ENCODE measurements at places on chromosomes 12 and 14. TPM values are rescaled to one million over a fixed set of nuclear protein-coding genes. Genes with fewer than 3 reads are reported as not detected.

- DNase-seq = no peak
Observed at GRCh38 chr12:9961106-9961505, 10.1 kb upstream of the CLEC12A start.

- no peak for DNase-seq
Observed at GRCh38 chr12:2268471-2269286, 215.9 kb downstream of the CACNA1C start.

The CLECL1 gene
- 0.93 TPM for total RNA-seq

DNA sequence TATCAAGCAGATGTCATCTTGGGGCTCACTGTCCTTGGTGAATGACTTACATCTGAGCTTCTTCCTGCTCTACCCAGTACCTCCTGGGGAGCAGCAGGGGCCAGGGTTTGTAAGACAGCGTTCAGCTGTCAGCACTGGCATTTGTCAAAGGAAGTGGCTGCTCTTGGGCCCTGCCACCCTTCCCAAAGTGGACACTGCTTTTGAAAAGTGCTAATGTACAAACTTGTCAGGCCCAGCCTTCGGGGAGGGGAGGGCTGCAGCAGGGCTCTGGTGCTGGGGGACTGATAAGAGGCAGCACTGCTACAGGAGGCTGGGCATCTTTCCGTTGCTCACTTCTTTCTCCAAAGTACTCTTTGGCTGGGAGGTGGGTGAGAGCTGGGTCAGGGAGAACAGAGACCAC lies 59.8 kb upstream of the RBM19 start:
- peak; percentile 69 for DNase-seq

DNA sequence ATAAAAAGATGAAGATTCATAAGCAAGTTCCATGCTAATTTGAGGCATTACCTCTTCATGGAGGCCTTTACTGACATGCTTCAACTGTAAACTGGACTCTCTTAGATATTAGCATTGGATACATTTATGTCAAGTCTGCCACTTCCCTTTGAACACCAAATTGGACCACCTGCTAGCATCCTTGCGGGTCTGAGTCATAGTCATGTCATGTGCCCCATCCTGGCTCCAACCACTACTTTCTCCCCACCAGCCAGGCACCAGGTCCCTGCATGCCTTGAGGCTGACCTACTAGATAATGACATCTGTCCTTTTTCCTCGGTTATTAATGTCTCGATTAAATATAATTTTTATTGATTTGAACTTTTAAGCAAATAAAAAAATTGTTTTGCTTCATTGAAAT lies 32.9 kb upstream of the EEA1 start:
- DNase-seq = no peak

GRCh38 chr14:63474111-63474510 lies 69.1 kb downstream of the PPP2R5E start:
- no peak for DNase-seq

The TMTC2 gene
- total RNA-seq = 3.8 TPM

DNA sequence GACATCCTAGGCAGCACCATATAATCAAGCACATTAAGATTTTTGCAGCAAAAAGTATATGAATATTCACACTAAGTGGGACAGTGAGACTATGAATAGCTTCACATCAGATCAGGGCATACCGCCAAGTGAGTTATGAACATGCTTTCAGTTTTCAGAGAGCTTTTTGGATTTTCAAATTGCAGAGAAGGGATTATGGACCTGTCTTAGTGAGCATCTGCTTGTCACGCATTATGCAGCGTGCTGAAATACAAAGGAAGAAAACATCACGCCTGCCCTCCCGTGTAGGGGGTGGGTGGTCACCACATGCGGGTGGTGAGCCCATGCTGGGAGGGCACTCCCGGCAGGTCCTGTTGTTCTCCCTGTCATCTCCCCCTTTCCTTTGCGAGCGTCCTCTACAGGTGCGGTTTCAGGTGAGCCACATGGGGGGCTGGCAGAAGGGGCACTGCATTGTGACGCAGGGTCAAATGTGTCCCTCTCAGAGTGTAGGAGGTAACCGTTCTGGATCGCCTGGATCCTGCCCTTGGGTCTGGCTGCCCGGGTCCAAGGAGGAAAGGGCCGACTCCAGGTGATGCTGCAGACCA lies 42.6 kb downstream of the TRAF3 start:
- no peak for DNase-seq

DNA sequence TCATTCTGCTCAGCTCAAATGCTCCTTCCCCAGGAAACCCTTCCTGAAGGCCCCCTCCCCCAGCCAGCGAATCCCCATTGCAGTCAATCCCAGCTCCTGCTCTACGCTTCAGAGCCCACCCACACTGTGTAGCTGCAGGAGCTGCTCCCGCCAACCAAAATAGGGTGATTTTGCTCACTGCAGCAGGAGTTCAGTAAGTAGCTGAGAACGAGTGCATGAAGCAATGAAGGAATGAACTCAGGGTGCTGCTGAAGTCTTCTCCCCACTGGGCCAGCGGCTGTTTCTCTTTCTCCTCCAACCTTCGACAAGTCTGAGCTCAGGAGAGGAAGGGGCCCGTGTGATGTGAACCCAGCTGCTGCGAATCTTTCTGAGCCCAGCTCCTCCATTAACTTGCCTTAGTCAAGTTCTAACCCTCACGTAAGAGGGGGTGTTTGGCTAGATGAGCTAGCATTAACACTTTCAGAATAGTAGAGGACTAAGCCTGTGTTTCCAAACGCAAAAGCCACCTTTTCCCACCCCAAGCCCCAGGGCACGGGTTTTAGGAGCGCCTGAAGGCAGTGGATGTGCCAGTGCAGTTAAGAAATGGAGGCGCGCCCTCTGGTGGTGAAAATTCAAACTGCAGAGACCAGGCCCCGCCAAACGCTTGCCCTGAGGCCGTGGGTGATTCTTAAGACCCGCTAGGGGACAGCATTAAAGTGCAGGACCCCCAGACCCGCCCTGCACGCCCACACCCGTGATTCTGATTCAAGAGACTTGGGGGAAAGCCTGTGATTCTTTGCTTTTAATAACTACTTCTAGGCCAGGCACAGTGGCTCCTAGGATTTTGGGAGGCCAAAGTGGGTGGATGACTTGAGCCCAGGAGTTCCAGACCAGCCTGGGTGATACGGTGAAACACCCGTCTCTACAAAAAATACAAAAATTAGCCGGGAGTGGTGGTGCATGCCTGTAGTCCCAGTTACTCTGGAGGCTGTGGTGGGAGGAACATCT lies 11.9 kb upstream of the SERPINA4 start:
- peak; percentile 47 for DNase-seq

DNA sequence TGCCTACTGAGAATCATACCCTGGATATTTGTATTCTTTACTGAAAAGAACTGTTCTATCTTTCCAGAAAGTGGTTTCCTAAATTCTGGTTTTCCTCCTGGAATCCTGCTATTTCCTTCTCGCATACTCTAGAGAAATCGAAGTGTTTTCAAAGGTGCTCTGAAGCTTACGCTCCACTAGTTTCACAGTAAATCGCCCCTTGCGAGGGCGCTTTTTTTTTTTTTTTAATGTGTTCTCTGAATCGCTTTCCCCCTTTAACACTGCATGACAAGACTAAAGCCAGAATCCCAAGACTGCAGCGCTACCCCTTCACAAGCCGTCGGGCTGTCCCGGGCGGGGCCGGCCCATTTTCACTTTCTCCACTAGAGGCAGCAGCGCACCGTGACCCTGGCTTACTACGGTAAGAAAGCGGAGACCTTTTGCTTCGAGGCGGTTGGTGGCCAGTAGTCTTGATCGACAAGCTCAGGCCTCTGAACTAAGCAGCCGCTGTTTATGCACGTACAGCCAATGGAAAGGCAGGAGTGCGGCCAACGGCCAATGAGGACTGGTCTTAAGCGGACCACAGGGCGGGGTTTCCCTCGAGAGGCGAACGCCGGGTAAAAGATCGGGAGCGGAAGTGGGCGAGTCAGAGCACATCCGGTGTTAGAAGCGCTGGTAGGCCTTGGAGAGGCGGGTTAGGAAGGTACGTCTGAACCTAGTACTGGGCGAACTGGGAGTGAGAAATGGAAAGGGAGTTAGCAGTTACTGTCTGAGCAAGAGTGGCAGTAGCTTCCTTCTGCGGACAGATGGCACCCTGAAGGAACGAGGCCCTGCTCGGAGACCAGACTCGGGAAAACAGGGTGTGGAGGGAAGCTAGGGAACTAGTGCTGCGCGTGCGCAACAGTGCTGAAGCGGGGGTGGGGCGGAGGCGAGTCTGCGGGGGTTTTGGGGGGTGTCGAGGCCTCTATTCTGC lies at the start of gene TMBIM6:
TMBIM6 (plus strand) TSS at position 628 of the 952 bp plus-strand sequence. CDS start 10,937 bp downstream, outside the sequence.
- peak; percentile 100 for DNase-seq

DNA sequence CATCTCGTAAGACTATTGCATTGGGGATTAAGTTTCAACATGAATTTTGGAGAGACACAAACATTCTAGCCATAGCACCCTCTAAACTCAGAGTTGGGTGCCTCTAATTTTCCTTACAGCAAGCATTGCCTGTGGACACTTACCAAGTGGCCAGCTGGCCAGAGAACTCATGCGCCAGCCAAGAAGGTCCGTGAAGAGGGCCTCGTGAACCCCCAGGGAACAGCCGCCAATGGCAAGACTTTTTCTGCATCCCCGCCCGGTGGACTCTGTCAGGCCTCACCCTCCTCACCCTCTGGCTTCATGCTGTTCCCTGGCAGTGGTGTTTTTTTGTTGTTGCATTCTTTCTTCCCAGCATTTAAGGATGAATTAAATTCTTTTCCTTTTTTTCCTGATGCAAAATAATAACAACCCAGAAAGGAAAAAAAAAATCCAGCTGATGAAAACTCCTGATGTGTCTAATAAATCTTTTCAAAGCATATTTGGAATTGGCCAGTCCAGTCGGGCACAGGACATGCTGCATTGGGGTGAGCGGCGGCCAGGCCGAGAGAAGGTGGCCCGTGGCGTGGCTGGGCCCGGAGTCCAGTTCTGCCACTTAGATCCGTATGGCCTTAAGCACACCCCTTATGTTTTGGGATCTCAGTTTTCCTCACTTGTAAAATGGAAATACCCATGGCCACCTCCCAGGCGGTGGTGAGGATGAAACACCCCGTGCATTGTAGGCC lies 191.9 kb upstream of the DIO3 start:
- DNase-seq = no peak

DNA sequence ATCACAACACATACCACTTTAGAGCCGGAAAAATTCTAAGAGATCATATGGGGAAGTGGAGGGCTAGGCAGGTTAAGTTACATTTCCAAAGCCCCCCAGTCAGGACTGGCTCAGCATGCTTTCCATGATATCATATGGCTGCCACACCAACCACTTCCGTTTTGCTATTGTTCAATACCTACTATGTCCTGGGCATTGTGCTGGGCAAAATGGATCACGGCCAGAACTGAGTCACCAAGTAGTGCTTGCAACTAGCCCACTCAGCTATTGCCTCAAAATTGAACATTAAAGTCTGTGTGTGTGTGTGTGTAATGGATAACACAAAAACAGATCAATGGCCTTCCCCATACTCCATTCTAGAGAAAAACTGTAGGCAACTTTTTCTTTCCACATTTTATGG lies 22.7 kb downstream of the WIF1 start:
- DNase-seq = no peak

GRCh38 chr14:33475623-33476022 lies 475.3 kb downstream of the EGLN3 start:
- peak; percentile 31 for DNase-seq

DNA sequence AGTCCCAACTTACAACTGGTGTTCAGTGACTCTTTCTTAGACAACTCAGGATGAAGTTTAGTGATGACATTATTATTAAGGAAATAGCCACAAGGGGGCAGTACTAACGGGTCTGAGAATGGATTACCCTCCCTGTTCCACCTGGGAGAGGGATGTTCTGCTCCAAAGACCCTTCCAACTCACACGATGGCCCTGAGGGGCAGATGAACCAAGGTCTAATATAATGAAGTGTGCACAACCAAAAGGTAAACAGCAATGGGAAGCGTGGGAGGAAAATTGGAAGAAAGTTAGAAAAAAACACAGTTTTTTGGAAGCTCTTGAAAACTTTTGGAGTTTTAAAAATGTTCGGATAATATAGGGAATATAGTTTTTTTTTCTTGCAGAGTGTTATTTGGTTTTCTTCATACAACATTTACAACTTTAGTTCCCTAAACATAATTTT lies 24.0 kb downstream of the FGF6 start:
- no peak for DNase-seq

DNA sequence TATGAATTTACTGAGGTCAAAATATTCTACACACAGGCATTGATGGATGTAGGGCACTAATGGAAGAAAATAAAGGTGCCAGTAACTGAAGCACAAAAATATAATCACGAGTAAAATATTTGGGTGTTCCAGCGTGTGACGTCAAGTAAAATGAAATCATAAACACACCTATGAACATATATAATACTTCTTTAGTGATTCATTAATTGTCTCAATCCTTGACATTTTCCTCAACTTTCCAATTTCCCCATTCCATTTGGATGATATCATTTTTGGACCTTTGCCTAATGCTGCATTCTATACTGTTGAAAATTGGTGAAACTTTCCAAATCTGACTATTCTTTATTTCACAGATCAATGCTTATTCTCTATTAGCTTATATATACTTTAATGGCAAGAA lies 649.3 kb downstream of the GALC start:
- DNase-seq = no peak

GRCh38 chr12:108337235-108338223 lies 1.6 kb downstream of the CMKLR1 start:
- DNase-seq = no peak

The CCDC184 gene
- 0.39 TPM for total RNA-seq

GRCh38 chr14:100540926-100541620 lies 46.1 kb downstream of the BEGAIN start:
- DNase-seq = no peak

- DNase-seq = no peak
Observed at GRCh38 chr14:74474376-74474775, 18.7 kb downstream of the NPC2 start.

DNA sequence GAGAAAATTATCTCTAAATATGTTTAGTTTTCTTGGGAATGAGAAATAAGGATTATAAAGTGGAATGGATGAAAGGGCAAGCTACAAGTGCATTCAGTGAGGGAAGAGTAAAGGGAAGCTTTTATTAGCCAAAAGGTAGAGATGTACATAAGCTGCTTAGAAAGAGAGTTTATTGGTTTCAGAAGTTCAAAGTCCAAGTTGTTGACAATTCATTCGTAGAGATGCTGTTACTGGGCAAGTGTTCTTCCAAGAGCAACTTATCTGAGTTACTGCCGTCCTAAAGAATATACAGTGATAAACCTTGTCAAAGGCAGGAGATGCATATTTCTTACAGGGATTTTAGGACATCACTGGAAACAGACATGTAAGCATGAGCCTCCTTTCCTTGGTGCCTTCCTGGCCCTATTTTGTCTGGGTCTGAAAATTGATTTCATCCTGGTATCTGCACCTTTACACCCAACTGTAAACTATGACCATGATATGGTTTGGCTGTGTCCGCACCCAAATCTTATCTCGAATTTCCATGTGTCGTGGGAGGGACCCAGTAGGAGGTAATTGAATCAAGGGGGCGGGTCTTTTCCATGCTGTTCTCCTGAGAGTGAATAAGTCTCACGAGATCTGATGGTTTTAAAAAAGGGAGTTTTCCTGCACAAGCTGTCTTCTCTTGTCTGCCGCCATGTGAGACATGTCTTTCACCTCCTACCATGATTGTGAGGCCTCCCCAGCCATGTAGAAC lies 46.8 kb downstream of the TRMT5 start:
- DNase-seq = no peak

The GLT8D2 gene
- total RNA-seq = 2.6 TPM

GRCh38 chr14:52351233-52352060 lies 37.3 kb downstream of the PTGER2 start:
- DNase-seq = no peak

The MGP gene
- 255 TPM for total RNA-seq

- DNase-seq = no peak
Observed at GRCh38 chr12:66941150-66941549, 262.3 kb upstream of the GRIP1 start.

GRCh38 chr14:106556665-106557289 lies 1030.4 kb downstream of the TMEM121 start:
- DNase-seq = no peak

The GPR68 gene
- total RNA-seq = 0.31 TPM

The NTS gene
- not detected for total RNA-seq

Data from heart left ventricle (tissue), 16 donors.